ENCODE measurements at places on chromosomes 6 and 20. TPM values are rescaled to one million over a fixed set of nuclear protein-coding genes. Genes with fewer than 3 reads are reported as not detected.

The NFATC2 gene
- 0.76 TPM for total RNA-seq

The RAET1L gene
- 30.4 TPM for total RNA-seq

The KCNK15 gene
- 1.0 TPM for total RNA-seq

The MOCS1 gene
- total RNA-seq: 4.3 TPM

The MMP24 gene
- total RNA-seq: 0.08 TPM

The THBS2 gene
- 50.0 TPM for total RNA-seq

The SLC2A10 gene
- 2.1 TPM for total RNA-seq

The AGPAT4 gene
- total RNA-seq: 9.6 TPM

The GTSF1L gene
- not detected for total RNA-seq

The PGC gene
- not detected for total RNA-seq

The BPIFA3 gene
- total RNA-seq: not detected

The SLA2 gene
- total RNA-seq: 0.12 TPM

The CLPSL2 gene
- not detected for total RNA-seq

The SAMD5 gene
- total RNA-seq: 6.5 TPM

The PRRT1 gene
- 0.40 TPM for total RNA-seq

All from esophagus mucosa (tissue), 1 donor.